ENCODE measurements at places on chromosomes 1 and 21.

DNA sequence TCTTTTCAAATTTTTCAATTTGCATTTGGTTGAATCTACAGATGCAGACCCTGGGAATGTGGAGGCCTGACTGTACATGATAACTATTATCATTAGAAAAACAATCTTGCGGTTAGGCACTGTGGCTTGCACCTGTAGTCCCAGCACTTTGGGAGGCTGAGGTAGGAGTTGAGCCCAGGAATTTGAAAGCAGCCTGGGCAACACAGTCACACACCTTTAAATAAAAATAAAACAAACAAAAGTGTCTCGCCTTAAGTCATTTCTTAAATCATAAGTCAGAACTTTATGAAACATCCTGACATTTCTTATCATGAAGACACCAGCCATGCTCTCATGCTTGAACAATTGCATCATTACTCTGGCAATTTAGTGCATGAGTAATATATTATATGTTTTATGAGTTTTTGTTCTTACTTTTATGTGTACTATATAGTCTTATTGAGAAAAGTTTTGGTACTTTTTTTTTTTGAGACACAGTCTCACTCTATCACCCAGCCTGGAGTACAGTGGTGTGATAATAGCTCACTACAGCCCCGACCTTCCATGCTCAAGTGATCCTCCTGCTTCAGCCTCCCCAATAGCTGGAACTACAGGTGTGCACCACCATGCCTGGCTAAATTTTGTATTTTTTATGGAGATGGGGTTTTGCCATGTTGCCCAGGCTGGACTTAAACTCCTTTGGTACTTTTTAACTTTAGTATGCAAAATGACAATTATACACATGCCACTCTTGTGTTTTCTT is 7.8 kb downstream of the TBX19 start:
- peak; percentile 41 for DNase-seq

DNA sequence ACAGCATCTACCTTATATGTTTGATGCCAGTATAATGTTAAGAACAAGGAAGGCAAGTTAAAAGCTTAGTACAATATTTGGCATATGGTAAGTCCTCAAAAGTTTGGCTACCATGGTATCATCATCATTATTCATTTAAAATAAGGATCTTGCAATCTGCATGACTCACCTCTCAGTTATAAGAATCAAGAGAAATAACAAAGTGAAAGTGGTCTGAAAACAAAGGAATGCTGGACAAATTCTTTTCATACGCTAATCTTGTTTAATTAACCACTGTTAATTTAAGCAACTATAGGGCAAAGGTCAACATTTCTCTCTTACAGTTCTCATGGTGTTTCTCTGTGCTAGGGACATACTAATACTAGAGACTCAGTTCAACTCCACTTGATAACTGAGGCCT is 13.0 kb upstream of the CLDN19 start:
- no peak for DNase-seq

DNA sequence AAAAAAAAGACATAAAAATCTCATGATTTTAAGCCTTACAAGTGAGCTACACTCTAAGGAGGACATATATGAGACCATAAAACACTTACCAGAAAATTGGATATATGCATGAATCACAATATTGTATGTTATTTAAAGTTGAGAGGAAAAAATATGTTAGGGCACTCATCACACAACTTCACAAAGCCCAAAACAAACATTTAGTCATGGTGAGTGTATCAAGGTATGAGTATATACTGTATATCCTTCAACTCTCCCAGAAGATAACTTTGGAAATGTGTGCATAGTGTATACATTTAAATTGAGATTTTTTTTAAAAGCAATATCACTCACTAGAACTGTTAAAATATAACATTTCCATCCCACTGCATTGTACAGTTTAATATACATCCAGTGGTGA is 259.3 kb downstream of the SRGAP2C start:
- no peak for DNase-seq

DNA sequence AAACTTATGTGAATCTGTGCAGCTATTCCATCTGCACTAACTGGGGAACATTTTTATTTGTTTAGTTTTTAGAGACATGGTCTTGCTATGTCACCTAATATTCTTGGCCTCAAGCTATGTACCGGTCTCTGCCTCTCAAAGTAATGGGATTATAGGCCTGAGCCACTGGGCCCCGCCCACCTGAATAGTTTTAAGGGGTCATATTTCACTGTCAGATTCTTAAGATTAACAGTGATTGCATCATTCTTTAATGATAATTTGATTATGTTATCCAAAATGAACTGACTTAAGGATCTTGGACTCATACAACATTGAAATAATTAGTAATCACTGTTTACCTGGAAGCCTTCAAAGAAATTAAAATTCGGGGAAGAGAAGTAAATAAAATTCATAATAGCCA is 12.6 kb upstream of the KLF18 start:
- no peak for DNase-seq

DNA sequence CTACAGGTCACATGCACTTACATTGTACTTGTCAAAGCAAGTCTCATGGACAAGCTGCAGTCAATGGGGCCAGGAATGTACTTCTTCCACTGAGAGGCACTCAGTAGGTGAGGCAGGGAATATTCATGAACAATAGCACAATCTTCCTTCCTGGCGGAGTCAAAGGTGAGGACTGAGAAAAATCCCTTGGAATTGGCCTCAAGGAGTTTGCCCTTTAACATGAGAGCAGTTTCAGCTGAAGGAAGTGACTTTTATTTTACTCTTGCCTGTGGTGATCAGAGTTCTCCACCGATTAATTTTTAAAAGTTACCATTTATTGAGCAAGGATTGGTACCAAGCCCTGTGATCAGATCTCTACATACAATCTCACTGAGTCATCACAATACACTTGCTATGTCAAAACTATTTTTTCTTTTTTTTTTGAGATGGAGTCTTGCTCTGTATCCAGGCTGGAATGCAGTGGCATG is 11.2 kb upstream of the AK2 start:
- no peak for DNase-seq

GRCh38 chr1:162530307-162530987 is 31.1 kb upstream of the UAP1 start:
- no peak for DNase-seq

GRCh38 chr1:36303650-36304360 is 2.4 kb upstream of the SH3D21 start:
- DNase-seq = no peak

GRCh38 chr21:41443562-41443961 is 17.5 kb downstream of the MX1 start:
- no peak for DNase-seq

- DNase-seq = no peak
Observed at GRCh38 chr1:82628887-82629286, 828.2 kb downstream of the ADGRL2 start.

DNA sequence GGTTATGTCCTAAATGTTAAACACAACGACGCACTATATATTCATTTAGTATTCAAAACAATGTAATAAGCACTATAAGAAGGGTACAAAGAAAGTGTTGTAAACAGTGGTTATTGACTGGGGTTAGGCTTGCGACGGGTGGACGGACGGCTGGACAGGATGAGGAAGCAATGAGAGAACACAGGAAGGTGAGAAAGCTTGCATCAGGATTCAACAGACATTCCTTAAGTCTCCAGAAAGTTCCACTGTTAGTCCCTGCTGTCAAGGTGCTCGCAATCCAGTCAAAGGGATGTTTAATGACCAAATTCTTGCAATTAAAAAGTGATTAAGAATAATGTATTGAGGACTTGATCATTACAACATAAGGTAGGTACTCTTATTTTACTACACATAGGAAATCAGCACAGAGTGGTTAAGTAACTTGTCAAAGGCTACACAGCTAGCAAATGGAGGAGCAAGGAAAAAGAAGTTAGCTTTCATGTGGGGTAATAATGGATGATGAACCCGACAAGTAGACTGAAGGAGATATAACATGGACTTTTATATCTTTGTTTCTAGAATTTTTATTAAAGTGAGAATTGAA is 994 bp upstream of the ACBD6 start:
- DNase-seq = peak; percentile 48

GRCh38 chr1:224939844-224940425 is 10.5 kb downstream of the DNAH14 start:
- DNase-seq = no peak

Data from hematopoietic multipotent progenitor cell treated with erythropoietin and hydrocortisone succinate and interleukin-3 and kit ligand, for 6 days (in vitro differentiated cells).